Activated CD8-positive, alpha-beta memory T cell treated with anti-CD3 and anti-CD28 coated beads, Interleukin-2, amount 10 ng/mL, durations not matched to agents 7 days and 5 days (primary cell): ENCODE measurements at places on chromosomes 1 and 21. TPM values are rescaled to one million over a fixed set of nuclear protein-coding genes. Genes with fewer than 3 reads are reported as not detected.

PLXNA2 gene
- 0.15 TPM for total RNA-seq

SLAMF1 gene
- 105 TPM for total RNA-seq

FMN2 gene
- not detected for total RNA-seq

CNN3 gene
- total RNA-seq: 4.6 TPM

MPL gene
- not detected for total RNA-seq

RUNX3 gene
- total RNA-seq: 224 TPM

C1orf210 gene
- total RNA-seq: not detected

DCST2 gene
- total RNA-seq: 0.29 TPM

KISS1 gene
- not detected for total RNA-seq

PGLYRP4 gene
- not detected for total RNA-seq

ARHGEF16 gene
- total RNA-seq: not detected

GNG4 gene
- 0.53 TPM for total RNA-seq

MYOC gene
- total RNA-seq: not detected

ASPM gene
- 73.8 TPM for total RNA-seq

SPATA45 gene
- total RNA-seq: not detected

RAVER2 gene
- total RNA-seq: 5.7 TPM

ZBTB8A gene
- not detected for total RNA-seq
